ENCODE measurements at places on chromosomes 1 and 21. TPM values are rescaled to one million over a fixed set of nuclear protein-coding genes. Genes with fewer than 3 reads are reported as not detected.

GRCh38 chr1:82731216-82731615, 930.5 kb downstream of the ADGRL2 start:
- no peaks in the 10 kb centered on the region for H3K4me1 ChIP-seq
- no peak for DNase-seq
- no peaks in the 10 kb centered on the region for H3K36me3 ChIP-seq
- no peak overlapping the region for H3K27ac ChIP-seq

GRCh38 chr21:42006765-42007164, 3.4 kb downstream of the ZBTB21 start:
- H3K4me3 ChIP-seq, result no peak overlapping the region
- H3K27ac ChIP-seq, result no peak overlapping the region
- no peaks in the 10 kb centered on the region for H3K27me3 ChIP-seq
- H3K36me3 ChIP-seq, result peaks cover 8% of the 10 kb centered on the region
- no peak for DNase-seq
- H3K4me1 ChIP-seq, result peaks cover 13% of the 10 kb centered on the region

GRCh38 chr21:15706696-15707095, 23.1 kb upstream of the USP25 start:
- H3K4me1 ChIP-seq, result no peaks in the 10 kb centered on the region
- H3K27me3 ChIP-seq, result no peaks in the 10 kb centered on the region
- no peak for DNase-seq
- no peaks in the 10 kb centered on the region for H3K36me3 ChIP-seq
- no peak overlapping the region for H3K4me3 ChIP-seq

- H3K36me3 ChIP-seq, result no peaks in the 10 kb centered on the region
- H3K4me1 ChIP-seq, result no peaks in the 10 kb centered on the region
- H3K4me3 ChIP-seq, result no peak overlapping the region
- H3K27me3 ChIP-seq, result no peaks in the 10 kb centered on the region
- no peak for DNase-seq
- no peak overlapping the region for H3K27ac ChIP-seq
These were observed 135.5 kb downstream of the CSMD2 start for GRCh38 chr1:34029515-34029914.

INKA2 gene
- total RNA-seq, result 13.3 TPM

DNA sequence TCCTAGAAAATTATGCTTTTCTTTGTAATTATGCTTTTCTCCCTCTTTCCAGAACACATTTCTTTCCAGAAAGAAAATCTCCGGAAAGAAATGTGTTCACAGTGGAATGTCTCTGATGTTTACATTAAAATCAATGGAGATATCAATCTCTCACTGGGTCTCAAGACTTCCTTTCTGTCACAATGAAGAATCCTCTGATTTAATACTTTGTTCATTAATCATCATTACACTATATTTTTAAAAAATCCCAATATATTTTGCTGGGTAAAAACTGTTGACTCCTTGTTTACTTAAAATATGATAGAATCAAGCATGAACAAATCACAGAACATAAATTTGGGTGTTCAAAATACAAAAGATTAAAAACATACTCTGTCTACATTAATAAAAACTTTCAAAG, 26.3 kb upstream of the TGFBR3 start:
- no peaks in the 10 kb centered on the region for H3K36me3 ChIP-seq
- no peaks in the 10 kb centered on the region for H3K27me3 ChIP-seq
- H3K27ac ChIP-seq, result no peak overlapping the region
- DNase-seq, result no peak
- H3K4me3 ChIP-seq, result no peak overlapping the region

- H3K27me3 ChIP-seq, result no peaks in the 10 kb centered on the region
- H3K27ac ChIP-seq, result no peak overlapping the region
- no peak overlapping the region for H3K4me3 ChIP-seq
- no peak for DNase-seq
- H3K4me1 ChIP-seq, result peaks cover 12% of the 10 kb centered on the region
These were observed 37.0 kb upstream of the TENT5B start for GRCh38 chr1:27049607-27050006.

- H3K4me1 ChIP-seq, result no peaks in the 10 kb centered on the region
- no peak overlapping the region for H3K4me3 ChIP-seq
- DNase-seq, result no peak
- no peaks in the 10 kb centered on the region for H3K36me3 ChIP-seq
- no peaks in the 10 kb centered on the region for H3K27me3 ChIP-seq
These were observed 716.4 kb downstream of the AMY1C start for GRCh38 chr1:104466068-104466467.

SSBP3 gene
- total RNA-seq, result 40.4 TPM

GRCh38 chr1:113534875-113535274, 144.6 kb downstream of the MAGI3 start:
- H3K4me1 ChIP-seq, result no peaks in the 10 kb centered on the region
- no peak for DNase-seq
- H3K36me3 ChIP-seq, result no peaks in the 10 kb centered on the region
- no peaks in the 10 kb centered on the region for H3K27me3 ChIP-seq

- H3K4me3 ChIP-seq, result no peak overlapping the region
- no peaks in the 10 kb centered on the region for H3K27me3 ChIP-seq
- DNase-seq, result no peak
- no peaks in the 10 kb centered on the region for H3K4me1 ChIP-seq
- H3K27ac ChIP-seq, result no peak overlapping the region
These were observed 11.8 kb upstream of the KHDRBS1 start for GRCh38 chr1:32001863-32002262.

DNA sequence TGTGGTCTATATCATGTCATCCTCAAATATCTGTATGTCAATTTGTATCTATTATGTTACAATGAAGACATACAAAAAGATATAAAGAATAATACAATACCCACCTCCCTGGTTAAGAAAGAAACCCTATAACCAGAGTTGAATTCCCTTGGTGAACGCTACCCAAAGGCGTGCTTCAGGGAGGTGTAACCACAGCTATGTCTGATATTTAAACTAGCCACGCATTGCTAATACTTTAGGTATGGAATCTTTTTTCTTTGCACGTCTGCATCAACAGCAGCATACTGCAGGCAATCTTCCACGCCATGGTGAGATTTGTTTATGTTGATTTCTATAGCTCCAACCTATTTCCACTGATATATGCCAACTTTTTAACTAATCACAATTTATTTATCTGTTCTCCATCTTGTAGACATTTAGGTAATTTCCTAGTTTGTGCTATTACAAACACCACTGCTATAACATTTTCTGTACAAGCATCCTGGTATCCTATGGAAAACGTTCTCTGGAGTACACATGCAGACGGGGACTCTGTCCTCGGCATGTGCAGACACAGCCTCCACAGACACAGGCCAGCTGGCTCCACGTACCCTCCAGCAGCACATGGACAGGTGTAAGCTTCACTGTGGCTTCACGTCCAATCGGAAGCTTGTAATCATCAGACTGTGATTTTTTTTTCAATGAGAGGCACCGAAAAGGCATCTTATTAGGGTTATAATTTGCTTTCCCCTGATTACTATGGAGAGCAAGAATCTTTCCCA, 58.5 kb downstream of the HSF2BP start:
- DNase-seq, result no peak
- no peaks in the 10 kb centered on the region for H3K4me1 ChIP-seq
- no peaks in the 10 kb centered on the region for H3K27me3 ChIP-seq
- no peak overlapping the region for H3K4me3 ChIP-seq
- no peaks in the 10 kb centered on the region for H3K36me3 ChIP-seq
- H3K27ac ChIP-seq, result no peak overlapping the region

SLC16A4 gene
- 15.9 TPM for total RNA-seq

DNA sequence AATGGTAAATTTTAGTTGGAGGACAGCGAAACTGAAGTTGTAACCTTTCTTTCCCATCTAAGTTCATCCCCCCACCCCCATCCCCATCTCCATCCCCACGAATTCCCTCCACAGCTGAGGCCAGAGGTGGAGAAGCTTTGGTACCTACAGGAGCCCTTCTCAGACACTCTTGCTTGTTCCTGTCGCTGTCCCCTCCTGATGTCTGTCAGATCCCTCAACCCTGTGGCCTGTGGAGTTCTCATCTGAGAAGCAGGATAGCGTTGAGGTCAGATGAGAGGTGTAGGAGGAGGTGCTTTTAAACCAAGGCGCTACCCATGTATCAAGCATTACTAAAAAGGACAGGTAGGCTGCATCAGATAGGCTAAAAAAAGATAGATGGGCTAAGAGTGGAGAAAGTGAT, 769 bp downstream of the NTPCR start:
- H3K4me3 ChIP-seq, result peak overlapping the region; percentile 87
- peaks cover 15% of the 10 kb centered on the region for H3K4me1 ChIP-seq
- H3K36me3 ChIP-seq, result peaks cover under 1% of the 10 kb centered on the region

GRCh38 chr1:45924736-45925135, 121.3 kb downstream of the MAST2 start:
- no peaks in the 10 kb centered on the region for H3K4me1 ChIP-seq
- no peak overlapping the region for H3K27ac ChIP-seq
- no peaks in the 10 kb centered on the region for H3K36me3 ChIP-seq
- H3K27me3 ChIP-seq, result no peaks in the 10 kb centered on the region
- H3K4me3 ChIP-seq, result no peak overlapping the region

DNA sequence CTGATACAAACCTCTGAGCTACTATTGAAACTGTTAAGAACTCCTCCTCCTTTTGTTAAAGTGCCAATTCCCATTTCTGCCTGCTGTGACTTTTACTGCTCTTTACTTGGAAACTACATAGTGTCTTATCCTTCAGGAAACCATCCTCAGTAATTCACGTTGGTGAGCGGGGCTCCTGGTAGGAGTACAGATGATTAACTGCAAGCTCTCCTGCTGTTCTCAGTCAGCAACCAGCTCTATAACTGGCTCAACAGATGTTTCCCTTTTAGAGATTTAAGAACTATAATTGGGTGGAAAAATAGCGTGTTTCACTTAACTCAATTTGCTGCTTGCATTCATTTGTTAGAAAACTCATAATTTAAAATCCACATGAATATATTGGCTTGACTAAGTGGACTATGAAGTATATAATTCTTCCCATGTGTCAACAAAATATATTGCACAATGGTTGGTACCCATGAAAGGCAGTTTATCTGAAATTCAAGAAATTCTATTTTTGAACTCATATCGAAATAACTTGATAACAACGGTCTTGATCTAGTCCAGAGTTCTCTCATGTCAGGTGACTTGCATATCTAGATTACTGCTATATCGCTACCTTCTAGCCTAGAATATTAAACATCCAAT, 574.0 kb downstream of the KCNT2 start:
- no peaks in the 10 kb centered on the region for H3K36me3 ChIP-seq
- no peak overlapping the region for H3K4me3 ChIP-seq
- H3K4me1 ChIP-seq, result no peaks in the 10 kb centered on the region
- no peaks in the 10 kb centered on the region for H3K27me3 ChIP-seq
- H3K27ac ChIP-seq, result no peak overlapping the region

EXTL1 gene
- 0.49 TPM for total RNA-seq

DNA sequence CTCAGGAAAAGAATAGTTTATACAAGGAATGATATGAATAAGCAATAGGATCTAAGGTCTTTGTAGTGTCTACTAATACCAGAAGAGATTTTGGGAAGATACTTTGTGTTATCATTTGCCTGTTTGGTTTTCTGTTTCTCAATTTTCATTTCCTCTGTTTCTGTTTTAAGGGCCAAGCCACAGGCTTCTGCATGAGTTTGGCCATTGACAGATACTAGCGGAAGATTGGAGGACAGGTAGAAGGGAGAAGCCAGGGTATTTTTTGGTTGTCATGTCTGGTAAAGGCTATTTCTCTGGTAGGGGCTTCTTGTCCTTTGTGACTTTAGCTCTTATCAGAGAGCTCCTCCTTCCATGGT, 51.4 kb downstream of the HS2ST1 start:
- no peak for DNase-seq
- H3K27me3 ChIP-seq, result no peaks in the 10 kb centered on the region
- no peak overlapping the region for H3K4me3 ChIP-seq
- no peak overlapping the region for H3K27ac ChIP-seq
- no peaks in the 10 kb centered on the region for H3K4me1 ChIP-seq

DNA sequence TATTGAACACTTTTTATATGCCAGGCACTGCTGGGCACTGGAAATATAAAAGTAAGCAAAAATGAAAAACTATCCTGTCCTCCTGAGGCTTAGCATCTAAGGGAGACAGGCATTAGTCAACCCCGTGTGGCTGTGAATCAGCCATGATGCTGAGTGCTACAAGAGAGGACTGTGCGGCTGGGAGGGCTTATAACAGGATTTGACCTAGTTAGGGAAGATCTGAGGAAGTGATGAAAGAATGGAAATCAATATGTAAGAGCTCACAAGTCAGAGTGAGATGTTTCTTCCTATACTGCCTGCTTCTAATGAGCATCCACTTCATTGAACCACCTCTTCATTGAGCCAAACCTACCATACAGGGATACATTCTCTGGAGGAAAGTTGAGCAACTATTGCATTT, 15.1 kb downstream of the TRIM45 start:
- no peak overlapping the region for H3K27ac ChIP-seq
- DNase-seq, result no peak
- no peaks in the 10 kb centered on the region for H3K4me1 ChIP-seq
- H3K36me3 ChIP-seq, result peaks cover 6% of the 10 kb centered on the region
- no peak overlapping the region for H3K4me3 ChIP-seq

Measured in upper lobe of right lung (tissue), 1 donor.